Naive thymus-derived CD8-positive, alpha-beta T cell (primary cell): ENCODE measurements at places on chromosomes 2 and 18.

DNA sequence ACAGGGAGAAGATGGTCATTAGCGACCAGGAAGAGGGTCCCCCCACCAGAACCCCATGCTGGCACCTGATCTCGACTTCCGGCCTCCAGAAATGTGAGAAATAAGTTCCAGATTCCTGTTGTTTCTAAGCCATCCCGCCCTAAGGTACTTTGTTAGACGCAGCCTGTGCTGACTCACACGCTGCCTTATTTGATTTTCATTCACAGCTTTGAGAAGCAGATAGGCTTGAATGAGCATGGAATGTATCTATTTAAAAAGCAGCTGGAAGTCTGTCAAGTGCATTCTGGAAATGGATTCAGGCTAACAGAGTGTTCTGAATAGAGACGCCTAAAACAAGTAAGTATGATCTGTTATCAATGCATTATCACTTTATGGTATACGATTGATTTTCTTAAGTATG lies 8.3 kb upstream of the IL1R2 start:
- DNase-seq, result no peak

DNA sequence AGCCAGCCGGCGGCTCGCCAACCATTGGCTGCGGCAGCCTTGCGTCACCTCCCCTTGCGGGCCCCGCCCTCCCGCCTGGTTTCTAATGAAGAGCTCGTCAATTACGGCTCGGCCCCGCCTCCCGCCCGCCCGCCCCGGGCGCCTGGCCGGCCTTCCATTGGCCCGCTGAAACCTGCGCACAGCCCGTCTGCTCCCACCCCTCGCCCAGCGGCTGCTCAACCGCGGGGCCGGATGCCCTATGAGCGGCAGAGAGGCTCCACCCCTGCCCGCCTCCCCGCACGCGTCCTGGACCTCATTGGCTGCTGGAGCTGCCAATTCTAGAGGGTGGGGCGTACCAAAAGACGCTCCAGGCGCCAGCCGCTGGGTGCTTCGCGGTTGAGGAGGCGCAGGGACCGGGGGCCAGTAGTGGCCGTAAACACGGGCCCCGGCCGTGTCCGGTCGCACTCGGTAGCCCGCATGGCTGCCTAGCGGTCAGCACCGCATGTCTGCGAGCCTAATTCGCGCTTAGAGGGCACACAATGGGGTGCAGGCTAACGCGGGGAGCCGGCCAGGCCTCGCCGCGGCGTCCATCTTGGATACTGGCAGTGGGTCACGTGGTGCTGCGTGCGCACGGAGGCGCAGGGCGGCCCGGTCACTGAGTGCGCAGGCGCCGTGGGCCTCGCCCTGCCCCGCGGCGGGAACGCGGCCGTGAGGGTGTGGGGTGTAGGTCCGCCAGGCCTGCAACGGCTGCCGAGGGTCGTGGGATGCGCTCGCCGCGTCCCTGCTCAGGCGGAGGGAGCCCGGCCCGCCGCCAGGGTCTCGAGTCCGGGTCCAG lies 454 bp upstream of the HDAC4 start:
- DNase-seq, result peak; percentile 99

DNA sequence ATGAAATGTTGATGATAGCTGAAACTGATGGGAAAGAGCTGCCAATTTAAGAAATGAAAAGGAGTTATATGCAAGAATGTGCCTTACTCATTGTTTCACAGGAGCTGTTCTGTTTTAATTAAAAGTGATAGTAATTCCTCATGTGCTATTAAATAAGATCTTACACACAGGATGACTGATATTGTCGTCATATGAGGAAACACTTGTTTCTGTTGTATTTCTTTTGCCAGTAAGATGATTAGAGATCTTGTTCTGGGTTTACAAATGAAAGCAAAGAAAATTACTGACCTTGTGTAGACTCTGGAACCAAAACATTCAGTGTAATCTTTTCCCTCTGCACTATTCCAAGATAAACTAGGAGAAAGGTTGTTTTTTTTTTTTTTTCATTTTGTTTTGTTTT lies 123.6 kb downstream of the MAP3K20 start:
- DNase-seq, result no peak

- no peak for DNase-seq
These were observed 195.5 kb upstream of the EPAS1 start for GRCh38 chr2:46101557-46102220.

DNA sequence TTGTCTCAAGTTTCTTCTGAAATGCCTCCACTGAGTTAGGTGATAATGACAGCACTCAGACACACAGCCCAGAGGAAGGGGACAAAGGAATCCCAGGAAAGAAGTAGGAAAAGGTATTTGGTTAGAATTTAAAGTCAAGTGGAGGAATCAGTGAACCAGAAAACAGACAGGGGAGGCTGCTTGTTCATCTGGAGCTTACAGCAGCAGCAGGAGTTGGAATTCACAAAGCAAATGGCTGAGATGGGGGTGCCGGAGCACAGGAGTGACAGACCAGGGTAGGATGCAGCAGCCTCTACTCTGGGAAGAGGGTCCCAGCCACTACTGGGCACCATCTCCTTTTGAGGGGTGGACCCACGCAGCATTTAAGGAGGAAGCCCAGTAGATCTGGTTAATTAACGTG lies 104.8 kb downstream of the ST6GAL2 start:
- DNase-seq, result no peak
